ENCODE measurements at places on chromosomes 16 and 17.

DNA sequence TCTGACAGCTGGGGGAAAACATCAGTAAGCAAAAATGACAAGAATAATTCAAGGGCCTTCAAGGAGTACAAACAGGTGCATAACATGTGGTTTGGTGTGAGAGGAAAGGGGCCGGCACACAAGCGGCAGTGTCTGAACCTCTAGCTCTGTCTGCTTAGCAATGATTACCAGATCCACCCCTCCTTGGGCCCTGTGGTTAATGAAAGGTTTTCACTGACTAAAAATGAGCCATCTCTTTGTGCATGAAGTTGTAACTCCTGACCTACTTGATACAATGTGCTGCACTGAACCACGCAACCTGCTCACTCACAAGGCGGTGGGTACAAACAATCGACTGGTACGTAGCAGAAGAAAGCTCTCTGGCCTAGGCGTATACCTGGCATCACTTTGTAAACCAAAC is 15.1 kb downstream of the FAM117A start:
- H3K36me3 ChIP-seq = peaks cover 3% of the 10 kb centered on the region
- no peak overlapping the region for H3K4me3 ChIP-seq
- H3K27me3 ChIP-seq = no peaks in the 10 kb centered on the region
- no peak overlapping the region for H3K27ac ChIP-seq
- H3K4me1 ChIP-seq = peaks cover 7% of the 10 kb centered on the region

DNA sequence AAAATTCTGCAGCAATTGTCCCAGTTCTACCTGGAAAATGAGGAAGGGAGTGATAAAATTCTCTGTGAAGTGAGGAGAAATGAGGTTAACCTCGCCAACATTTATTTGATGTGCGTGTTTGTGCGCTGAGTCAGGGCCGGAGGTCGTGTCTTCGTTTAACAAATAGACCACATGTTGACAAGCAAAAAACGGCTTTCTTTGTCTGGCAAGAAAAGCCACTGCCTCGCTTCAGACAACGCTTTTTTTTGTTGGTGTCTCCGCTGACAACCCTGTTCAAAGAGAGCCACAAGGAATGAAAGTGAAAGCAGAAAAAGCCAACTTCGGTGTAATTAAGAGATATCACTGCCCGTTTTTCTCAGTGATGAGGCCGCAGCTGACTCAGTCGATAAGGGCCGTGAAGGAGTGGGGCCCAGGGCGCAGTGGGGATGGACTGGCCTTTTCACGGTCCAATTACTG is 510.6 kb downstream of the CDH13 start:
- peaks cover 5% of the 10 kb centered on the region for H3K27me3 ChIP-seq
- peaks cover 10% of the 10 kb centered on the region for H3K4me1 ChIP-seq
- peak overlapping the region; percentile 50 for H3K4me3 ChIP-seq
- no peaks in the 10 kb centered on the region for H3K36me3 ChIP-seq
- peak overlapping the region; percentile 23 for H3K27ac ChIP-seq

GRCh38 chr17:82317394-82318168 is at the start of gene CD7:
TSS of gene CD7 (minus strand) at chr17:82317608. CDS start at chr17:82317495, 113 bp downstream.
- peaks cover 11% of the 10 kb centered on the region for H3K4me1 ChIP-seq
- DNase-seq = no peak
- H3K4me3 ChIP-seq = no peak within 1 kb of the TSS
- no peaks in the 10 kb centered on the region for H3K36me3 ChIP-seq

DNA sequence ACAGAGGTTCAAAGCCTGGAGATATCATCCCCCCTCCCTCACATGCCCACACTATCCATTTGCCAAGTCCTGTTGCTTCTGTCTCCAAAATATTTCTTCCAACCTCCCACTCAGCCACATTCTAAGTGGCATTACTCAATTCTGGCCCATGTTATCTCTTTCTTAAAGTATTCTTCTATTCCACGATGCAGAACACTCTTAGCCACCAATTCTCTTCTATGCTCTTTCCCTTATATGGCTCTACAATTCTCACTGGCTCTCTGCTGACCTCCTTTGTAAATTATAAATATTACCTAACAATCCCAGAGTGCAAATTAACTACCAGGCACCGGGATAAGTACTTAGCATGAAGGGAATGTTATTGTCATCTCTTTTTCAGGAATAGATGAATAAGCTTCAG is 82.4 kb downstream of the KCNJ2 start:
- DNase-seq = no peak
- H3K27ac ChIP-seq = no peak overlapping the region
- H3K36me3 ChIP-seq = peaks cover 1% of the 10 kb centered on the region

DNA sequence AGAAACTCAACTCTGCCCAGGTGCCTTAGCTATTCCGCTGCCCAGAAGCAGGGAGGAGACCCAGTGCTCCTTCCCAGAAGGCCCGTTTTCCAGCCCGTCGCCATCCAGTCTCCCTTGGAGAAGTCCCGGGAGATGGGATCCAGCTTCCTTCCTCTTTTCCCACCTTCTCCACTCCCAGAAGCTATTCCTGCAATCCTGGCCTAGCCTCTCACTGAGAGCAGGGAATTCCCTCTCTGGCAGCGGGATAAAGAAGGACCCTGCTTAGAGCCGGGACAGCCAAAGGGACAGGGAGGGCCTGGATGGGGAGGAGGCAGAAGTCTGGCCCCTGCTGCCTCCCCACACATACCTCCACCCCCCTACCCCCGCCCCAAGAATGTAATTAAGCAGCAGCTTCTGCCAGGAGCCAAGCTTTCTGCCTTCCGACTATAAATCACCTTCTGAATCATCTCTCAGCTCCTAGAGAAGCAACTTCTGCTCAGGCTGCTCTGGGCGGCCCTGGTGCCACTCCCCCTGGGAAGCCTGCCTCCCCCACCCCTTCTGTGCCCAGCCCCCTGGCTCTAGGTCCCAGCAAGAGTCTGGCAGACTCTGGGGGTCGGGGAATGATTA is 6.4 kb downstream of the WNT3 start:
- H3K4me3 ChIP-seq = peak overlapping the region; percentile 40
- H3K4me1 ChIP-seq = peaks cover 97% of the 10 kb centered on the region
- H3K36me3 ChIP-seq = no peaks in the 10 kb centered on the region
- H3K27ac ChIP-seq = peak overlapping the region; percentile 96
- DNase-seq = no peak
